ACHN (cell line): ENCODE measurements at places on chromosomes 6 and 20.

- no peak for DNase-seq
Observed at GRCh38 chr6:165961233-165961632, 206.4 kb downstream of the TBXT start.

- no peak for DNase-seq
Observed at GRCh38 chr6:142543606-142544005, 241.8 kb downstream of the ADGRG6 start.

DNA sequence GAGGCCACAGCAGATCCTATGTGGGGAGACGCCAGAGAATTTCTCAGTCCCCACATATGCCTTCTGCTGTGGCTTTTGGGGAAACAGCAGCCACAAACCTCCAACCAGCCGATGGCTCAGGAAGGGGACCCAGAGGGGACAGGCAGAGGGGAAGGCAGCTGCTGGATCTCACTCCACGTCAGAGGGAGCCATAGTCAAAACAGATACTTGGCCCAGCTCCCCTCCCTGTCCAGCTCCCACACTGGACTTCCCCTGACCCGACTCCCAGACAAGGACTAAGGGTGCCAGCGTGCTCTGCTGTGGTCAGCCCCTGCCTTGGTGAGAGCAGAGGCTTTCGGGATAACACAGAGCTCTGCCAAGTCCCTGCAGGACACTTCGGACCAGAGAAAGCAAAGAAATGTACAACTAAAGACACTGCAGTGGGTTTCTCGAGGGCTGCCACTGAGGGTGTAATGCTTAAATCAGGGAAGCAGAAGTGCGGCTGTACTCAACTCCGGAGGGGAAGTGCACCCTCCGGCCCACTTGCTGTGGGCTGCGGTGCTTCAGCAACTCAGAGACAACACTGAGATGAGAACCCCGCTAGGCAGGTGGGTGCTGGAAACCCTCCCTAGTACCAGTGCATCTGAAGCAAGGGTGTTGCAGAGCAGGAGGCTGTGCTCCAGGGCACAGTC lies 47.2 kb downstream of the RRBP1 start:
- DNase-seq = no peak

DNA sequence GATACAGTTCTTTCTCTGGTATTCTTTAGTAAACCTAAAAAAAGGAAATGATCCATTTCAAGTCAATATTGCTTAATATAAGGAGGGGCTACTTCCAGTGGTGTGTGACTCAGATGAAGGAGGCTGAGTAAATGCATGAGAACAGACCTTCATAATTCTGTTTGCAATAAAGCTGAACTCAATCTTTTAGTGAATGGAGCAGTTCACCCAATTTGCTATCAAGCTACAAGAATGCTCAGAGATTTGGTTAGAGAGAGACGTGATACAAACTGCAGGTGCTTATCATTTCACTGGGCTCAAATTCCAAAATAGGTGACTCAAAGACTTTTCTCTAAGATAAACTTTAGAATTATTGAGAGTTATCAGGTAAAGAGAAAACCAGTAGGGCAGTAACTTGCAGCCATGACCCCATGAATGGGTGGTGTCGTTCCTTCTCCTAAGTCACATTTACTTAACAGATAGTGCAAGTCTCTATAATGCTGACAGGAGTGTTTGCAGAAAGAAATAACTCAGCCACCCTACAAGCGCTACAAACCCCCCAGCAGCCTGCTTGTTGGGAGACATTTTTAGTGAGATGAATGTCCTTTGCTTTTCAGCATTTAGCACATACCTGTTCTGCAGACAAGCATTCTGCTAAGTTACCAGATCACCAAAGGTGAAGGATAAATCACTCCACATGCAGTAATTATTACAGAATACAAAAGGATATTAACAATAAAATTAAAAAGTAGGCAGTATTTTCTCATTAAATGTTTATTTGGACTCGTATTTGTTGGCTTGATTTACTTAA lies 16.4 kb upstream of the BLOC1S5 start:
- peak; percentile 54 for DNase-seq

DNA sequence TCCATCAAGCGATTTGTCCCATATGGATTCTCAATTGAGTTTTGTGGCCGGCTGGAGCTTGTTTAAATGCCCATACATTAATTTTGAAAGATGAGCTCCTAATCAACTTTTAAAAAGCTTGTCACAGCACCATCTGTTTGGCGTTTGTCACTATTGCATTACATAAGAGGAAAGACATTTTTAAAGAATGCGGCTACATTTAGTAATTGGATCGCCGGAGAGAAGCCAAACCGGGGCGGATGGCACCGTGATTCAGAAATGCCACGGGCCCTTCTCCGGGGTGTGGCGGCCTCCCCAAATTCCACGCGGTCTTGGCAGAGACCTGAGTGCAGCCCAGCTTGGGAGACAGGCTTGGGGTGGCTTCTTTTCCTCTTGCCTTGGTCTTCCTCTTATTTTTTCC lies 67.7 kb upstream of the ZNFX1 start:
- peak; percentile 70 for DNase-seq

DNA sequence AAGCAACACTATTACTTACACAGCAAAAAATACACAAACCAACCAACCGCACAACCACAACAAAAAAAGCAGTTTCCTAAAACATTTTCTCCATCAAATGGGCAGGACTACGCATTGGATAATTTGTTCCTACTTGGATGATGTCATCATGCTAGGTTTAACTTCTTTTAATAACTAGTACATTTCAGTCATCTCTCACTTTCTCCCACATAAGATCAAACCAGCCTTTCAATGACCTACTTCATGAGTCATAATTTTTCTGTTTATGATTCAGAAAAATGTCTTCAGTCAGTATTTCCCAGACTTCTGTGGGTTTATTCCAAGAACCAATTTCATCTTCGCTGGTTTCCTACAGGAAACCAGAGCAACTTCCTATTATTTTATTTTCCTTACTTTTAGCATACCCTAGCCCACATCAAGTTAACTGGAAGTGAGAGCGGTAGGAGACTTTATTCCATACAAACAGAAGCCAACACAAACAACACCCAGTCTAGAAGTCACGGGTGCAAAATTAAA lies 134.2 kb downstream of the GMDS start:
- DNase-seq = no peak

- DNase-seq = peak; percentile 1
Observed at GRCh38 chr6:23349521-23350147, 776.4 kb upstream of the NRSN1 start.

DNA sequence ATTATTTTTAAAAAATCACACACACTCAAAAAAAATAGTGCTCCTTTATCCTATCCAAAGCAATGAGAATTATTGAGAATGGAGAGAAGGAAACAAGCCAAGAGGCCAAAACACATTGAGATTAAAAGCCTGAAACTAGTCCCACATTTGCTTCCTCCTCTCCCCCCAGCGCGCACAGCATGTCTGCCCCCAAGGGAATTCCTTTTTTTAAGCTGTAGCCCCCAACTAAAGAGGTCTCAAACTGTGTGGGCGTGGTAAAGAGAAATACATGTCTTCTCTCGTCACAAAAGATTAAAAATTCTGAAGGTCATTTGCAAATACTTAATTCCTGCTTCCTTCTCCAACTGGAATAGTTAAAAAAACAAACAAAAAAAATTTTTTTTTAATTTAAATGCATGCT lies 52.7 kb downstream of the LGSN start:
- no peak for DNase-seq

DNA sequence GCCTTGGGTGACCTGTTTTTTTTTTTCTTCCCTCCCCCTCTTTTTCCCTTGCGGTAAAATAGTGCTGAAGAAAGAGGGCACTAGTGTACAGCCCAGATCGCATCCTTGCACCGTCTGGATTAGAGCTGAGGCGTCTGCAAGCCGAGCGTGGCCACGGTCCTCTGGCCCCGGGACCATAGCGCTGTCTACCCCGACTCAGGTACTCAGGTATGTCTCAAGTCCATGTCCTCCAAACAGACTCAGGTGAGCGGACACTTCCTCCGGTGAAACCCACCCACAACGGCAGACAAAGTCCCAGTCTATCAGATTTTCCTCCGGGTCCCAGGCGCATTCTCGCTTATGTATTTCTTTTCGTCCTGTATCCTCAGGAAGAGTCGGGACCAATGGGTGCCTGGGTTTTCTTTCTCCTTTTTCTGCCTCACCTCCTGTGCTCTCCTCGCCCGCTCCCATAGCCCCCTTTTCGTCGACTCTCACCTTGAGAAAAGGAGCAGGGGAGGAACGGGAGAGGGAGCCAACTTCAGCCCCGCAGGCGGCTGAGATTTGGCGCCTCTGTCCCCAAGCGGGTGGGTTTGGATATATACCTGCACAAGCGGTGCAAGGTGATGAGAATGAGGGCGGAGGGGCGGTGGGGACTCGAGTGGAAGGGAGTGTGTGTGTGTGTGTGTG lies 1.1 kb upstream of the GRM1 start:
- DNase-seq = no peak

GRCh38 chr6:161270116-161270515 lies 3.7 kb downstream of the AGPAT4 start:
- no peak for DNase-seq

DNA sequence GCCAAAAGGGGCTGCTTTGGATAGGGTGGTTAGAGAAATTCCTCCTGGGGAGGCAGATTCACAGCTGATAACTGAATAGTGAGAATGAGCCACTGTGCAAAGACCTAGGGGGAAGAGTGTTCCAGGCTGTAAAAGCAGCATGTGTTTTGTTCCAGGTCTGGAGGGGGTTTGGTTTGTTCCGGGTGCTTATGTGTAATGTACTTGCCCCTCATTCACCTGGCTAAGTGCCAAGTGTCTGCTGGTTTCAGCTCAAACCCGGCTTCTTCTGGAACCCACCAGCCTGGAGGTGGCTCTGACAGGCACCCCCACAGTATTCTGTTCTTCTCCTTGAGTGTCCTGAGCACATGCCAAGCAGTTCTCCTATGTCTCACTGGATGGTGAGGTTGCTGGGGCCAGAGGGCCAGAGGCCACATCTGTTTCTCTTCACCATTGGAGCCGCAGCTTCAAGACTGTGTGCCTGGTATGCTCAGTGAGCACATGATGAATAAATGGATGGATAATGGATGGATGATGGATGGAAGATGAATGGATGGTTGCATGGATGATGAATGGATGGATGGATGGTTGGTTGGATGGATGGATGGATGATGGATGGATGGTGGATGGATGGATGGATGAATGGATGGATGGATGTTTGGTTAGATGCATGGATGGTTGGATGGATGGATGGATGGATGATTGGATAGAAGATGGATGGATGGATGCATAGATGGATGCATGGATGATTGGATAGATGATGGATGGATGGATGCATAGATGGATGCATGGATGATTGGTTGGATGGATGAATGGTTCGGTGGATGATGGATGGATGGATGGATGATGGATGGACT lies 227.6 kb downstream of the BMP7 start:
- no peak for DNase-seq

- no peak for DNase-seq
Observed at GRCh38 chr20:58103517-58103904, 124.9 kb downstream of the ANKRD60 start.

- peak; percentile 64 for DNase-seq
Observed at GRCh38 chr6:143940011-143940597, 68.0 kb downstream of the PLAGL1 start.

DNA sequence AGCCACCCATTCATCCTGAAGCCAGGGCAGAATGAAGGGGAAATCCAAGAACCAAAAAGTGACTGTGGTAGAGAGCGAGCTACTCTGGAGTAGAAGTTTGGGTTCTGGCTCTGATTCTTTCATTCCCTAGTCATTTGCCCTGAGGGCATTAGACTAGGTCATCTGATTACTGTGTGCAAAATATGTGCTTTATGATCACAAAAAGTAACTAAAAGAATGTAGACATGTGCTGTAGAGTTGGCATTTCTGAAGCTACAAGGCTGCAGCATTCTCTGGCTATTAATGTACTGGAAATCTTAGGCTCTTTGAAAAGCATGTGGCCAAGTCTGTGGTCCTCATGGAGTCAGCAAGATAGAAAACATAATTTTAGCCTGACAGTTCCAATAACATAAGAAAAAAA lies 94.2 kb downstream of the TBC1D7 start:
- no peak for DNase-seq

DNA sequence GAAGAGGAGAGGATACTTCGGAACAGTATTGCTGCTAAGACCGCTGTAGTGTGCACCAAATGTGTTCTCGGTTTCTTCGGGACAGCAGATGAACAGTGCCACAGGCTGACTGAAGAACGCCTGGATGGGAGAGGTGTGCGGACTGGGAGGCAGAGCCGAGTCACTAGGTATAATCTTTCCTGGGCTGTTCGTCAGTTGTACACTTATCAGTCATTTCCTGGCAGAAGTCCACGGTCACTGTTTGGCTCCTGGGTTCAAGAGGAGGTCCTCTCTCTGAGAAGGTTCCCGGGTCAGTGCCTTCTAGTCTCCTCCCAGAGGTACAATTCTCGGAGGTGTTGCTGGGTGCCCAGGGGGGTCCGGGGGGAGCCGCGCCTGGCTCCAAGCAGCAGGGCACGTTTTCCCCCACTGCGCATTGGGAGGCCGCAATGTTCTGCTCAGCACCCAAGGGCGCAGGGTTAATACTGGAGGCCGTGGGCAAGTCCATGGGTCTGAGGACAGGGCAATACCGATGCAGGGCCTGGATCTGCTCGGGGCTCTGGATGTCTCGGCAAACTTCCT lies 38.1 kb downstream of the GJA10 start:
- no peak for DNase-seq

GRCh38 chr20:5686384-5687105 lies 63.7 kb upstream of the SHLD1 start:
- no peak for DNase-seq

DNA sequence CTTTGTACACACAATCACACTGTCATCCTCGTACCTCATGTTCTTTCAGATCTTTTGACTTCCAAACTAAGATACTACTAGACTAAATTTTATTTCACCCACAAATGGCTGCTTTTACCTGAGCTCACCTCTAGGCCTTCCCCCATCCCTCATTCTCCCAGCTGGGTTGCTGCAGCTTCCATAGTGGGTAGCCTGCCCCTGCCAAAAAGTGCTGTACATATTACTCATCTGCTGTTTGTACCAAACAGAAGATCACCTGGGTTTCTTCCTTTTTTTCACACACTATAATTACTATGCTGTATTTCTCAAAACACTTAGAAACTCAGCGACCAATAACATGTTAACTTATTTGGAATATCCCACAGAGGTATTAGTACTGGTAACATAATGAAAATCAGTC lies 267.6 kb upstream of the PRDM1 start:
- DNase-seq = no peak

- DNase-seq = no peak
Observed at GRCh38 chr20:23133560-23133998, 47.5 kb upstream of the CD93 start.

DNA sequence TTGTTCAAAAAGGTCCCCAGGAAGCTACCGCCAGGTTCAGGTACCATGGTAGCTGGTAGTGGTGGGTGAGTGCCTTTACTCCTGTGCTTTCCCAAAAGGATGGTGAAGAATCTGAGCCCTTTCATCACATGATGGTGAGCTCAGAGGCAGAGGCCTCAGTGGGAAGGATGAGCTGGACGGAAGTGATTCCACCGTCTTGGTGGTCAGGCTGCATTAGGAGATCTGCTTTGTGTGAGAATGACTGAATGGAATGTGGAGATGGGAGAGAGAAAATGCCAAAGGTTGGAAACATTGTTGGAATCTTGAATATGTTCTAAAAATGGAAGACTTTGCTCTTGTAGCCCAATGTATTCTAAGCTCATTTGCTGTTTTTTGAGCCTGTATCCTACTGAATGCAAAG lies 108.1 kb upstream of the SCP2D1 start:
- peak; percentile 77 for DNase-seq

GRCh38 chr20:49699200-49699992 lies 14.3 kb downstream of the B4GALT5 start:
- DNase-seq = peak; percentile 62

- DNase-seq = no peak
Observed at GRCh38 chr20:1623501-1624205, 3.8 kb upstream of the SIRPB1 start.
